ENCODE measurements at places on chromosomes 1 and 21. TPM values are rescaled to one million over a fixed set of nuclear protein-coding genes. Genes with fewer than 3 reads are reported as not detected.

- DNase-seq: no peak
Observed at GRCh38 chr1:36447450-36447849, 2.8 kb downstream of the OSCP1 start.

GRCh38 chr21:32256873-32257620 is 21.8 kb downstream of the MIS18A start:
- DNase-seq: no peak

TRIM17 gene
- total RNA-seq: 2.0 TPM

RASSF5 gene
- 260 TPM for total RNA-seq

INAVA gene
- total RNA-seq: 0.86 TPM
